LoVo (cell line): ENCODE measurements at places on chromosomes 6 and 20.

DNA sequence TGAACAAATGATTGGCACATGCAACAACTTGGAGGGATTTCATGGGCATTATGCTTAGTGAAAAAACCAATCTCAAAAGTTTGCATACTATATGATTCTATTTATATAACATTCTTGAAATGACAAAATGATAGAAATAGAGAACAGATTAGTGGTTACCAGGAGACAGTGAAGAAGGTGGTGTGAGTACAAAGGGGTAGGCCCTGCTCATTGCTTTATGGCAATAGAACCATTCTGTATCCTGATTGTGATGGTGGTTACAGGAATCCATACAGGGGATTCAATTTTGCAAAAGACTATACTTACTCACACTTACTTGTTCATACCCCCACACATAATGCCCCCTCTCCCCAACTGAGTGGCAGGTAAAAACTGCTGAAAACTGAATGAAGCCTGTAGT, 30.2 kb upstream of the LAMA4 start:
- DNase-seq = no peak

DNA sequence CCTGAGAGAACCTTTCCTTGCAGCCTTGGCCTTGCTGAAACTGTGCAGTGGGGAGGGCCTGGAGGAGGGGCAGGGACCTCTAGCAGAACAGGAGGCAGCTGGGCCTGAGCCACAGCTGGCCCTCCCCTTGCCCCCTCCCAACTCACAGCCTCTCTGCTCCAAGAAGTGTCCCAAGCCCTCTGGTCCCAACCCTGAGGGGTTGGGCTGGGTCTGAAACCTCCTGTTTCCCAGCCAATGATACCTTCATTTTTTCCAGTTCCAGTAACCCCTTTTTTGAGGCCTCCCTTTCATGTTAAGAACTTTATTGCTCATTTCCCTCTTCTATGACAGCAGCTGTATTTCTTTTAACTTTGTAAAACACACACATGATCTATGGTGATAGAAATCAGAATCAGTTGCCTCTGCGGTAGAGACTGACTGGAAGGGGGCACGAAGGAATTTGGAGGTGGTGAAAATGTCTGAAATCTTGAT, 17.9 kb upstream of the ARMC12 start:
- no peak for DNase-seq

DNA sequence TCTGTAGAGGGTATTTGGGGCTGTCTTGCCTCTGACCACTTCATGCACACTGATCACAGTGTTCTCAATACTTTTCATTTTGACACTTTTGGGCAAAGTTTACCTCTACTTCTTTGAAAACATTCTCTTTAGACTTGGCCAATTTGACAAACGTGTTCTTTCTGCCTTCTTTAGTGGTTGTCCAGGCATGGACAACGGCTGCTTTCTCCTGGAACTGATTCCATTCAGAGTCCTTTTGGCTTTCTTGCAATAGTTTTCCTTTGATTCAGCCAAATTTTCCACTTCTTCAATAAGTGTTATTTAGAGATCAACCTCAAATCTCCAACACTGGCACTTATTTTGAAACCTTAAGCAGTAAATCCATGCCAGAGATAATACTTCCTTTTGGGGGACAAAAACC, 6.7 kb upstream of the CST9 start:
- no peak for DNase-seq

GRCh38 chr6:74568861-74569260, 637.0 kb downstream of the COL12A1 start:
- DNase-seq = no peak

DNA sequence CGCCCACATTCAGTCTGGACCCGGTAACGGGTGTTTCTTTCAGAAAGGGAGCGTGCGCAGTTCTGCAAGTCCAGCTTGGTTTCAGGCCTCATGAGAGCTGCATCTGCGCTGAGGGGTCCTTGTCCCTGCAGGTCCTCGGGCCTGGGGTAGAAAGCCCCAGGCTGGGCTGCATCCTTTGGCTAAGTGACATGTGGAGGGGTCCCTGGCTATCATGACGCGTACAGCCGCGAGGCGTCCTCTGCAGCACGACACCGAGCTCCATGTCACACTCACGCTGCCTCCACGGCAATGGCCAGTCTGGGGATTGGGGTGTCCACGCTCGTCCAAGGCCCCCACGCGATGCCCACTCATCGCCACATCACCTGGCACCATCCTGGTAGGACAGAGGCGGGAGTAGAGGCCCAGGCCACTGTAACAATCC, 1.7 kb upstream of the KIF25 start:
- DNase-seq = no peak

DNA sequence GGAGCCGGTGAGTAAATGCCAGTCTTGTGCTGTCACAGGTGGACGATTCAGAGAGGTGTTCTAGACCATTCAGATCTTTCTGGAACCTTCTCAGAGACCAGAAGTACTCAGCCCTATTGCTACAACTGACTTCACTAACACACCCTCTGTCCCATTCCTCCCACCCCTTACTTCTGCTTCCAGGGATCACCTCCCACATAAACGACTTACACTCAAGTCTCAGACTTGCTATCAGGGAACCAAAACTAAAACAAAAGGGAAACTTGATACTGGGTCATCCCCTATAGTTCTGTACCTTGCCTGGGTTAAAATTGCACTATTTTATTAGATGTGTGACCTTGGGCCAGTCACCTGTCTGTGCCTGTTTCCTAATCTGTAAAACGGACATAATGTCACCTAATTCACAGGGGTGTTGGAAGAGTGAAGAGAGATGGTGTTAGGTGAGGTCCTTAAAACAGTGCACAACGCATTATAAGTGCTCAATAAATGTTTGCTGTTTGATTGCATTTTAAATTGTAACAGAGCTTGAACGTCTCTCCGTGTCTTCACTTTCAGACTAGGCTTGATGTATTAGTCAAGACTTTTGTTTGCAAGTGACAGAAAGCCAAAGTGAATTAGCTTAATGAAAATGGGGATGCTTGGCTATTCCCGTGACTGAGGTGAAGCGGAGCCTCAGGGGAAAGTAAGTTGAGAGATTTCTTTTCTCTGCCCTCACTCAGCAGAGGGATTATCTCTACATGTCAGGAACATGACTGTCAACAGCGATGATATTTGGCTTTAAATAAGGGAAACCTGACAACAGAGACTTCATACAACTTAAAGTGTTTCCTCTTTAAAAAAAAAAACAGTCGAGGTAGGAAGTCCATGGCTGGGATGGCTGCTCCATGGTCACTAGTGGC, 3.0 kb upstream of the SRXN1 start:
- no peak for DNase-seq

DNA sequence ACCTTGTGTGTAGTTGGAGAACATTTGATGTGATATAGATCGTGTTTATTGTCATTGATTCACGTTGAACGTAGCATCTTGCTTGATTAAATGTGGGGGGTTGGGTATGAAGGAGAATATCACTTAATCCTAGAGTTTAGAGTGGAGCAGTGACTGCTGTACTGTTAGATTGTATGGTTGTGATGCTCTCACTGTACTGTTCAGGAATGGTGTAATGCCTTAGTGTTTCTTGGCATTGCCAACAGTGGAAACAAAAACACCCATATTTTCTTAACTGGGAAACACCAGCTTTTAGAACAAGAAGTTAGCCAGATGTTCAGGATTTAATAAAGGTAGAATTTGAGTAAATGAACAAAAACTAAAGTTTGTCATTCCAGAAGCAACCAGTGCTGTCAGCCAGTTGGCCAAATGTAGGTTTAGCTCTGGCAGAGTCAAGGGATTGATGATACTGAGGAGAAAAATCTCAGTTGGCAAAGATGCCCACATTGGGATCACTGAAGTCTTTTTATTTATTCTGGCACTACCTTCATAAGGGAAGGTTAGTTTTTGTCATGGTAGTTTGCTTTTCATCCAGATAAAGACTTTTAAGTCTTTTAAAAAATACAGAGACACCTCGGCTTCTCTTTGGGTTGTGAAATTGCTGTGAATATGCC, 129.9 kb downstream of the JARID2 start:
- DNase-seq = no peak
